ENCODE measurements at places on chromosomes 1 and 21.
A peak's percentile ranks its signal among the peaks of the same experiment; 100 is the strongest.

- DNase-seq: no peak
Observed at GRCh38 chr1:109468061-109468460, 1.7 kb downstream of the SYPL2 start.

DNA sequence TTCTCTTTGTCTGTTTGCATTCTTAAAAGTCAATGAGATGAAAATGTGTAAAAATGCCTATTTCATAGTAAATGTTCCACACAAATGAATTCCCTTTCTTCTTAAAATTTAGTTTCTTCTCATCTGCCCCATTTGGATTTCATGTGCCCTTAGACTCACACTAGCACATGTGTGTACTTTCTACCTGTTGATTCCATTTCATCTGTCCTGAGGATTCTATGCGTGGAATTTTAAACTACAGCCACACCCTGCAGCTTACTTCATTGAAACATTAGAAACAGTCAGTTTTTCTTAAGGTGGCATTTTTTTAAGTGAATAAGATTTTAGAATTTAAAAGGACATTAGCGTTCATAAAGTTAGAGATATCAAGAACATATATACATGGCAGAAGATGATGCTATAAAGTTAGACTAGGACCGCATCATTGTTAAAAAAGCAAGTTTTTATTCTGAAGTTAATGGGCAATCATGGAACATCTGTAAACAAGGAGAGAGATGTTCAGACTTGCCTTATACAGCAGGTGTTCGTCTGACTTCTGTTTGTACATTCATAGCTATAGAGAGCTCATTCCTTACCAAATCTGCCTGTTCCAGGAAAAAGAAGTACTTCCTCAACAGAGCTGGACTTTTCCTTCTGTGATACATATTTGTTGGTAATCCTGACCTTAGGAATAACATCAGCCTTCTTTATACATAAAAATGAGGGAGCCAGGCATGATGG, 3.9 kb upstream of the TUT4 start:
- no peak for DNase-seq

GRCh38 chr21:43361127-43361492, 65.8 kb downstream of the SIK1 start:
- DNase-seq: no peak

- no peak for DNase-seq
Observed at GRCh38 chr1:212814537-212815334, 23.0 kb downstream of the TATDN3 start.

DNA sequence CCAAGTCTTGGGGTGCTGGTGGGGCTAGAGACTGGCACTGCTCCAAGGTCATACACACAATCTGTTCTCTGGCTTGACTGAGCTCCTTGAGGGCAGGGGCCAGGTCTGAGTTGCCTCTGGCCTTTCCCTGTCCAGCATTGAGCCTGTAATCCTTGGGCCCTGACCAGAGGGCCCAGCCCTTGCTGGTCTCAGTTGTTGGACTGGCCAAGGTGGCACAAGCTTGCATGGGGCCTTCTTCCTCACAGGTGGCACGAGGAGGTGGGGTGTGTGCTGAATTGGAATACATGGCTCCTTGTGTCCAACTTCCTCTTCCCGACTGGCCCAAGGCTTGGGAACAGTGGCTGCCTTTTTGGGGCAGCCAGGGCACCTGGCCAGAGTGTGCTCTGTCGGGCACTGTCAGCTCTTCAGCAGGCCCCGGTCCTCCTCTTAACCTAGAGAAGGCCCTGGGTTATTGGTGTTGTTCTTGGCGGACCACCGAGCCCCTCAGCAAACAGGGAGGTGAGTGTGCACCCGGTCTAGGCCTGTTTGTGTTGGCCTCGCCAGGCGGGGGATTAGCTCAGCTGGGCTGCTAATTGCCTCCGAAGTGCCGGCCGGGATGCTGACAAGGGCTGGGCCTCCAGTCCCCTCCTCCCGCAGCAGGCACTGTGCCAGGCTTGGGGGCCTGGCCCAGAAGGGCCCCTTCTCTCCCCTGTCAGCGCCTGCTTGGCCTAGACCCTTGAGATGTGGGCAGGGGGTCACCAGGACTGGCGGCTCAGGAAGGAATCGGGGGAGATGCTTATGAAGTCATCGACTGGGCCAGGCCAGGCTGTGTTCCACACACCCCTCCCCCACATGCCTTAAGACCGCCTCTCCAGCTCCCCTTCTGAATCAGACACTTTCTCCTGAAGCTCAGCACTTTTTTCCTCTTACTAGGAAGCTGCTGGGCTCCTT, 28.5 kb downstream of the WNT4 start:
- peak; percentile 17 for DNase-seq

DNA sequence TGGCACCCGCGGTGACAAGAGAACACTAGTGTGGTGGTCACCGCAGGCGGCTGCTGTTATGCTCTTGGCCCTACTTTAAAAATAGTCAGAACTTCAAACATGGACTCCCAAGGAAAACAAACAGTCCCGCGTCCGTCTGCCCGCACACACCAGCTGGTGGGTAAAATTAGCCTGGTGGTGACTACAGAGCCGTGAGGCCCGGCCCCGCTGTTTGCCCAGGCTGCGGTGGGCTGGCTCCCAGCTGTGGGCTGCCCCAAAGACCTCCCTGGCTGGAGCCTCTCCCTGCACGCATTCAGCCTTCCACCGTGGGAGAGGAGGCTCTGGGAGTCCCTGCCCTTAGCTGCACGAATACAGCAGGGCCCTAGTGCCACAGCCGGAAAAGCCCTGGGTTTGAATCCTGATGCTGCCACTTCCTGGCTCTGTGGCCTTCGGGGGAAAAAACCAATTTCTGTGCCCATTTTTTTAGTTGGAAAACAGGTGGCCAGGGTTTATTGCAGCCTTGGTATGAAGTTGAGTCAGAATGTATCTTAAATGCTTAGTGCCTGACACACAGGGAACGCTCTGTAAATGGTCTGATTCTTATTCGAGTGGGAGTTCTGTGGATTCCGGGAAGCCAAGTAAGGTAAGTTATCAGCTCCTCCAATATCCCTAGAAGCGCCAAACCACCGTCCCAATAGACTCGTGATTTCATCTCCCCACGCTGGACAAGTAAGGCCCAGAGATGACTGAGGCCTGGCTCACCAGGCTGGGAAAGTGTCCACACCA, 58.2 kb downstream of the ALPL start:
- no peak for DNase-seq

DNA sequence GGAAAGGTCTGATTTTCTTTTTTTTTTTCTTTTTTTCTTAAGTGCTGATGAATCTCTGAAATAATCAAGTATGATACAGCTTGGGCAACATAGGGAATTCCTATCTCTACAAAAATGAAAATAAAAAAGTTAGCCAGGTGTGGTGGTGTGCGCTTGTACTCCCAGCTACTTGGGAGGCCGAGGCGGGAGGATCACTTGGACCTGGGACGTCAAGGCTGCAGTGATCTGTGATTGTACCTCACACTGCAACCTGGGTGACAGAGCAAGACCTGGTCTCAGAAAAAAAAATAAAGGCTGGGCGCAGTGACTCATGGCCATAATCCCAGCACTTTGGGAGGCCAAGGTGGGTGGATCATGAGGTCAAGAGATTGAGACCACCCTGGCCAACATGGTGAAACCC, 6.0 kb downstream of the TRAPPC10 start:
- no peak for DNase-seq

GRCh38 chr1:3069491-3070308, 697 bp downstream of the PRDM16 start:
- no peak for DNase-seq

- no peak for DNase-seq
Observed at GRCh38 chr1:232033285-232033684, 406.7 kb downstream of the DISC1 start.

DNA sequence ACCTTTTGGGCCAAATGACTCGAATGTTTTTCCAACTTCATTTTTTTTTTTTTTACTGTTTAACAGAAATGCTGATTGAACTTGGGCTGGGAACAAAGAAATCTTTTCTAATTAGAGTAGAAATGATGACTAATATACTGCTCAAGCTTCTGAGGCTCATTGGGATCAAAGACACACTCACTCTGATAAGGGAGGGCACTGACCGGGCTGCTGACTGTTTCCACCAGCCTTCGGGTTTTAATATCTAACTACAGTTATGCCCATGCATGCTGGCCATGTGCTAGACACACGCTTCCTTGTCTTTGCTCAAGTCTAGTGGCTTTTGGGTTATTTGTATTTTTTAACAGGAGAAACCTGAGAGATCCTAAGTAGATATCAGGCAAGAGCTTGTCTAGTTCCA, 16.8 kb downstream of the ZBTB18 start:
- DNase-seq: no peak

DNA sequence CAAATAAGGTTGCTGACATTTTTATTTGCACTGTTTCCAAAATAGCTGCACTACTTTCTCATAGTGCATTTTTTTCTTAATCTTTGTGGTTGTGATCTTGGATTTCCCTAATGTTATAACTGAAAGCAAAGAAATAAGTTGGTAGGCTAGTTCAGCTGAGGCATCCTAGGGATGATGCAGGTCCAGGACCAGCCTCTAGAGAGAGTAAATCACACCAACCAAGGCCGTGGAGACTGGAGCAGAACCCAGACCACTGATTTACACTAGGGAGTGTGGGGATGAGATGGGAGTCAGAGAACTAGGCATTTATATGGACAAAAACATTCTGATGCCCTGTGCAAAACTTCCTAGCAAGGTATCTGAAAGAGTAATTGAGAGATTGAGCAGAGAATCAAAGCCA, 104.5 kb downstream of the URB2 start:
- DNase-seq: no peak

GRCh38 chr1:85463731-85464496, 1.0 kb downstream of the DDAH1 start:
- no peak for DNase-seq
